ENCODE measurements at places on chromosomes 5 and 9.

DNA sequence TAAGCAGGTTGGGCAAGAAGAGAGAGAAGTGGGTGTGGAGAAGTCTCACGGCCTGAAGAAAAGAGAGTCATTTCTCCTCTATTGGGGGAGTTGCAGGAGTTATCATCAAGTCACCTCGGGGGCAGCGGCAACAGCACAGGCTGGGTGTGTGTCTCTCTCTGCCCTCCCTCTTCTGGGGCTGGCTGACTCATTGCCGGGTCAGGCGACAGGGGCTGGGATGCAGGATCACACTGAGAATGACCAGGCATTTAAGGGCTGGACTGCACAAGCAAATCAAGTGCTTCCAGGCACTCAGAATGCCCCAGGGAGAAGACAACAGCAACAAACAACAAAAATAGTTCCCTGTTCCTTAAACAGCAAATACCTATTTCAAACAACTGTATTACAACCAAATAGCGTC lies 6.3 kb upstream of the EQTN start:
- DNase-seq = peak; percentile 2

- DNase-seq = no peak
Measured at GRCh38 chr5:171669571-171669970, 116.0 kb upstream of the SMIM23 start.

GRCh38 chr9:5947912-5948311 lies 57.2 kb downstream of the MLANA start:
- DNase-seq = no peak

- no peak for DNase-seq
Measured at GRCh38 chr5:41247135-41247534, 33.8 kb upstream of the C6 start.

GRCh38 chr5:98204798-98205197 lies 568.7 kb upstream of the RGMB start:
- DNase-seq = no peak

GRCh38 chr9:79256691-79257213 lies 315.0 kb upstream of the TLE4 start:
- no peak for DNase-seq

DNA sequence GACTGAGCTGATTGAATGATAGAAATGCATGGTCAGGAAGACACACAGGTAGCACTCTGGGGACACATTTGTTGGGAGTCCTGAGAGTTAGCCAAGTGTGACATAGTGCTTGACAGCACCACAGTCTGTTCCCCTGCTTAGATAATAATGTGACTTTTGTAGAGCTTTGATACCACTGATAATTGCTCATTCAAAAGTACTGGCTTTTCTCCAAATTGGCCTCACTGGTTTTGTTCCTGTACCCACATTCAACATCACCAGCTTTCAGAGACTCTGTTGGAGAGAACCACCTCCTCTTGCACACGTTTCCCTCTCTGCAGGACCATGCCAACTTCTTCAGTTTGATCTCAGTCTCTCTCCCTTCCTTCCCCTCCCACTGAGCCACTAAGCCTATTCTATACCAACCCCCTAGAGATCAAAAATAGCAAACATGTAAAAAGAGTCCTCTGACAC lies 52.5 kb upstream of the IL7R start:
- no peak for DNase-seq

GRCh38 chr5:57434227-57434640 lies 48.4 kb downstream of the ACTBL2 start:
- DNase-seq = no peak

- peak; percentile 39 for DNase-seq
Measured at GRCh38 chr5:130141659-130142320, 237.5 kb downstream of the CHSY3 start.

- no peak for DNase-seq
Measured at GRCh38 chr9:118290116-118290515, 585.9 kb downstream of the TLR4 start.

DNA sequence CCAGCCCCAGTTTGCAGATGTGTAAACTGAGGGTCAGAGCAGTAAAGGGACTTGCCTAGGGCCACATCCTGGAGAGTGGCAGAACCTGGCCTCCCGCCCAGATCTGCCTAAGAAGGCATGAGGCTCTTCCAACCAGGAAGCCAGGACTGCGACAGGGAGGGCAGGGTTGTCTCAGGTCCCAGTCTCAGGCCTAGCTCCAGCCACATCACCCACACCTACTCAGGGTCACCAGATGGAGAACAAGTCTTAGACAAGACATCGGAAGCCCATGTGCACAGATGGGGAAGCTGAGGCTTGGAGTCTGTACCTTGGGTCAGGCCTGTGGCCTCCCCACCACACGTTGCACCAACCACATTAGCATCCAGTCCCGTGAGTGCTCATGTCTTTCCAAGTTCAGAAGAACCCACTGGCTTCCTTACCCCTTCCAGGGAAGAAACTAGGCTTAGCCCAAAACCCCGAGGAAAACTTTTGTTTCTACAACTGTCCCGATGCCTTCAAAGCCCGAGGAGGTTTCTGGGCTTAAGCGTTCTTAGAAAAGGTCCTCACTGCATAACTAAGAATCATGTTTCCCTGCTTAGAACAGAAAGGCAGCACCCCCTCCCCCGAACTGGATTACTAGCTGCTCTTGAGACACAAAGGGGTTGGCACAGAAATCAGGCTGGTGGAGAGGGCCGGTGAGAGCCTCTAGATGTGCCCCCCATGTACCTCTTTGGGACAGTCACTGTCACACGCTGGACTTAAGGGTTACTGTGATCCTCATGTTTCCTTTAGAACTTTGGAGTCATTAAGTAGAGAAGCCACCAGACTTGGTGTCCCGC lies 2.2 kb downstream of the FAM78A start:
- no peak for DNase-seq

GRCh38 chr5:139864716-139865483 lies 69.3 kb downstream of the PSD2 start:
- no peak for DNase-seq

DNA sequence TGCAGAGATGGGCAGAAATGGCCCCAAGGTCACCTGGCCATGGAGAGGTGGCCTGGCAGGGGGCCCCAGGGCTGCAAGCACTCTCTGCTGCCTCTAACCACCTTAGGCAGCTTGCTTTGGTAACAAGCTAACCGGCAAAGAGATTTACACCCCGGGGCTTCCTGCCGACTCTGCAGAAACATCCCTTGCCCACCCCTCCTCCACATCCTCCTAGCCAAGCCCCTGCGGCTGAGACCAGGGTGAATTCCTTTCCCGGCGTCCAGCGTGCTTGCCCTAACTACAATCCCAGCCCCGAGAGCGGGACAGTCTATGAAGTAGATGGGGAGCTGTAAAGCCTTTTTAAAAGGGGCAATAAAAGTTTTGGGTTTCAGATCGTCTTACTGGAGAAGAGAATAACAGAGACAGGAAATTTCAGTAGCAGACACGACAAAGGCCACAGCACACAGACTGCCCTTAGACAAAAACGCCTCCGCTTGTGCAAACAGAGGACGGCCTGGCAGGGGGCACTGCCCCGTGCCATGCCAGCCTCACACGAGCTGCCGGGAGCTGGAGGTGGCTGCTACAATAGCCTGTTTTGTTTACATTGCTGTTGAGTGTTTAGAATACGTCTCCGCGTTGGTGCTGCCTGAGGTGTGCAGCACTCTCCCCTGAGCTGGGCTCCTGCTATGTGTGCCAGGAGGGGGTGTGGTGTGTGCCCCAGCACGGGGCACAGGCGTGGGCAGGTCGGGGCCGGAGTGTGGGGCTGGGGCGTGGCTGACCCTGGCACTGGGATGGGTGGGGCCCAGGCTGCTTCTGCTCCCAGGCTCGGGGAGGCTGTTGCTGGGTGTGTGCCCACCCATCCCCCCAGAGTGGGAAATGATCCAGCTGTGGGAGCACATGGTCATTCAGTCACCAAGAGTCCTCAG lies 15.3 kb downstream of the MYMK start:
- no peak for DNase-seq

GRCh38 chr9:124869986-124870560 lies 8.1 kb downstream of the ARPC5L start:
- peak; percentile 87 for DNase-seq

DNA sequence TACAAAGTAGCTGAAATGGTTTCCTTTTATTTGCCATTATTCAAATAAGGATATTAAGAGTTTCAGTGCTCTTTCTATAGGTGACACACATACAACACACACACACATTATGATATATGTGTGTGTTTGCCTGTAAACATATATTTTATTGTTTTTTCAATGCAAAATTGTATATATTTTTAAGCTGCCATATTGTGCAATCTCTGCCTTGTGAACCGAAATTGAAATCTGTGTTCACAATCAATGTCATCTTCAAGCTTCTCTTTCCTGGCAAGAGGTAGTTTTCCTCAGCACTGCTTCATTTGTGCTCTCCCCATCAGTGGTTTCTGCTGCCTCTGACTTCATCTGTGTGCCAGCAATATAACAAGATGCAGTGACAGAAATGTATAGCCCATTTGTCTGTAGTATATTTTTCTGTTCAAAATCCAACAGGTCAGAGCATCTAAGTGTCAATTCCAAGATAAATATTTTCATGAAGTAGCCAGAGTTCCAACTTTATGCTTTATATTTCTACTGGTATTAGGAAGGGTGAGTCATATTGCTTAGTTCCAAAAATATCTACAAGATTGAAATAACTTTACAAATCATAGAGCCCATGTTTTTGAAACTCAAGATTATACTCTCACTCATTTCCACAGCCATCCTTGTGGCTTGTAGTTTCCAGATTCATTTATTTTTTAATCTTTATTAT lies 1704.8 kb upstream of the CDH9 start:
- no peak for DNase-seq

DNA sequence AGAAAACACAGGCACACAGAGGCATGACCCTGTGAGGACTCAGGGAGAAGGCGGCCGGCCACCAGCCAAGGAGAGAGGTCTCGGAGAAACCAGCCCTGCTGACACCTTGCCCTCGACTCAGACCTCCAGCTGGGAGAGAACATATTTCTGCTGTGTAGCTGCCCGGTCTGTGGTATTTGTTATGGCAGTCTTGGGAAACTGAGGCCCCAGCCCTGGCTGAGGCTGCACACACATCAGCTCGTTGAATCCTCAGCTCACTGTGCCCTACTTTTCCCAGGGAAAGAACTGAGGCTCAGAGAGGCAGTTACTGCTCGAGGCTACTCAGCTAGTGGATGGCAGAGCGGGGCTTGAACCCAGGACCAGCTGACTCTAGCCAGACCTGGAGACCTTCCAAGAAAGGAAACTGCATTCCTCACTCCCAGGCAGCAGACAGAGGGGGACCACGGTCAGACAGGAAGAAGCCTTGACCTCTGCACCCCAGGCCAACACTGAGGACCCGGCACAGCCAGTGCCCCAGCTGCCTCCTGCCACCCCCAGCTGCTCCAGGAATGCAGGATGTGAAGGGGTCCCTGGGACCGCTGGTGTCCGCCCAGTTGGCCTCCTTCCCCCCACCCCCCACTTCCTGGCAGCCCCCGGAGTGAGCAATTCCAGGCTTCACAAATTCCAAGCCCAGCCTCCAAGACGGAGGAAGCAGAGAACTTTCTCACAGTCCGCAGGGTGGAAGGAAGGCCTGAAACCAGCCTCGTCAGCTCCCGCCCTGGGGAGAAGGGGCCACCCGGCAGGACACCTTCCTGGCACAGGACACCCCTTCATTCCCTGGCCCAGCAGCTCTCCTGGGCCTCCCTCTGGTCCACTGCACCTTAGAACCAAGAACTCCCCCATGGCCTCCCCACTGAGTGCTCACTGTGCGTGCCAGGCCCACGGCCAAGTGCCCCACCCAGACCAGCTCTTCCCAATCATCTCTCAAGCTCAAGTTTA lies 69.9 kb downstream of the LRSAM1 start:
- DNase-seq = no peak

- DNase-seq = no peak
Measured at GRCh38 chr9:136104916-136105315, 9.8 kb upstream of the NACC2 start.

- DNase-seq = no peak
Measured at GRCh38 chr9:98885575-98886295, 58.0 kb upstream of the COL15A1 start.

DNA sequence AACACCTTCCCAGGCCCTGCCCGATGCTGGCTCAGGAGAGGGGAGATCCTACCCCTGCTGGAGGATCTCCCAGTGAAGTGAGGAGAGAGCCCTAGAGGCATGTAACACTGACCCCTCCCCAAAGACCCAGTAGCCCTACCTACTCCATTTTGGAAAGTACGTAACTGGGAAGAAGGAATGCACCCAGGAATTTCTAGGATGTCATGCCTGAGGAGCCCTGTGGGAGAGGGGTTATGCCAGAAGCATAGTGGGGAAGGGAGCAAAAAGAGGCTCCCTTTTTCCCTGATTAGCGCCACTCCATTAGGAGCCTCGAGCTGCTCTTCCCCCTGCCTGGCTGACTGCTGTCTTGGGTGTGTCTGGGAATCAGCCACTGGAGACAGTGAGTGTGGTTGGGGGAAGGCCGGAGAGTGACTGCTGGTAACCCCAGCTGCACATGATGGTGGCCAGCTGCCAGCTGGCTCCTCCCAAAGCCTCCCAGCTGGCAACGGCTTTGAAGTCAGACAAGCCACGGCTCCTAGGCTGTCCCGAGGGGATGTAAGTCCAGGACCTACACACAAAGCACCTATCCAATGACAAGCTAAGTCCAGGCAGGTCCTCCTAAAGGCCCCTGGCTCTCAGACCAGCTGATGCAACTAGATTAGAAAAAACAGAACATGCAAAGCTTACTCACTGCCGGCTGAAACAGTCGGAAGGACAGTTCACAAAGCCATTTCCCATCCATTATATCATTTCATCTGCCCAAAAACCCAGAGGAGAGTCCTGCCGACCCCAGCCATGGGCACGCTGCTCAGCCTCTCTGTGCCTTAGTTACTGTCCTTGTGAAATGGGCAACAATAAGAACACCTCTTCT lies 136.5 kb upstream of the ABCA1 start:
- peak; percentile 67 for DNase-seq

DNA sequence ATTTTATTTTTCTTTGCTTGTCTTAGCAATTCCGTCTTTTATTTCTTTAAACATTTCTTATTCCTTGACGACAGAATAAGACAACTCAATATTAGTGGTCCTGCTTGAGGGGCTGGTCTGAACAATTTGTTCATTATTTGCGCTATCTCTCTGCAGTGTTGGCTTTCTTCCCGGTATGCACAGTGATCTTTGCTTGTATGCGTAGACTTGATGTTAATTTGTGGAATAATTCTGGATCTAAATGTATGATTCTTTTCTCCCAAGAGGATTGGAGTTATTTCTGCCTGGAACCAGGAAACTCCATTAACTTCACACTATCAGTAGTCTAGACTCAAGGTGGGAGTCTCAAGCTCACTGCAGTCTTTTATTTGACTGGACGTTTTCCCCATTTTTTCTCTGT lies 80.4 kb downstream of the KDM4C start:
- no peak for DNase-seq

DNA sequence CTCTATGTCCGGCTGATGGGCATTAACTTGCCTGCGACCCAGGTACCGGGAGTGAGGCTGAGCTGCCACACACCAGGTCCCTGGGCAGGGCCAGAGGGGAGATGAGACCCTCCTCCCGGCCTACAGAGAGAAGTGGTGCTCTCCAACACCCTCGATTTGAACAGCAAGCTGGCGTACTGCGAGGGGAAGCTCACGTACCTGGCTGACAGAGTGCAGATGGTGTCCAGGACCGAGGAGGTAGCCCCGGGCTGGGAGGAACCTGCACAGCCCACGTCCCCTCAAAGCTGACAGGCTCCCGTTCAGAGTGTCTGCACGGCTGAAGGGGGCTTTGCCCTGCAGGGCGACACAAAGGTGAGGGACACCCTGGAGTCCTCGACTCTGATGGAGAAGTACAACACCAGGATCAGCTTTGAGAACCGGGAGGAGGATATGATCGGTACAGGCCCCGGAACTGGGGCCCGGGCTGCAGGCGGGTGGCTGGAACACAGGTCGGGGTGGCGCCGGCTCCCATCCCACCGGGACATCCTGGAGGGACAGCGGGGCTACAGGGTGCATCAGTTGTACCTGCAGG lies 1.0 kb upstream of the RABL6 start:
- peak; percentile 41 for DNase-seq

All from RKO (cell line).